ENCODE measurements at places on chromosomes 12 and 14.

DNA sequence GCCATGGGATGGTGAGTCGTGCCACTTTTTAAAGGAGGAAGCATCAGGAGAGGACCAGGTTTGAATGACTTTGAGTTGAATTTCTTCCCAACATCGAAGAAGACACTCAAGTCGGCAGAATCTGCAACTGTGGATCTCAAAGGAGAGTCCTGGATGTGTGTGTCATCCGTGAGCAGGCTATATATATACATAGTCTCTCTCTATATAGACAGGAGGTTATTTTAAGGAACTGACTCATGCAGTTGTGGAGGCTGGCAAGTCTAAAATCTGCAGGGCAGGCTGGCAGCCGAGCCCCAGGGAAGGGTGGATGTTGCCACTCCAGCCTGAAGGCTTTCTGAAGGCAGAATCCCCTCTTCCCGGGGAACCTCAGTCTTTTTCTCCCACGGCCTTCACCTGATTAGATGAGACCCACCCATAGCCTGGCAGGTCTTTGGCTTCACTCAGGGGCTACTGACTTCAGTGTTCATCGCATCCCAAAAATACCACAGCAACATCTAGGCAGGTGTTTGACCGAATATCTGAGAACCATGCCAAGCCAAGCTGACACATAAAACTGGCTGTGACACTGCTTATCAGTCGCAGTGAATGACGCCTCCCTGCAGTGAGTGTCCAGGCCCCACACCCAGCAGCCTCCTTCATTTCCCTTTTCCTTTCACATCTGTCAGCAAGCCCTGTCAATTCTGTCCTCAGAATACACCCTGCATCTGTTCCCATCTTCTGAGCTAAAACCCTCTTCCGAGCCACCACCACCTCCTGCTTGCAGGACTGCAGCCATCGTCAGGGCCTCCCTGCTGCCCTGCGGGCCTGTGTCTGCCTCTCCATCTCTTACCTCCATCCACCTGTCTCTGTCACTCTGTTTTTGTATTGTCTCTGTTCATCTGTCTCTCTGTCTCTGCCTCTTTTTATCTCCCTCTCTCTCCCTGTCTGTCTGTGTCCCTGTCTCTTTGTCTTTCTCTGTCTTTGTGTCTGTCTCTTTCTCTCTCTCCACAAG, 54.0 kb downstream of the ZNF664 start:
- peak; percentile 40 for DNase-seq

- peak; percentile 88 for DNase-seq
Measured at GRCh38 chr12:91180582-91181395, 1.8 kb downstream of the DCN start.

- DNase-seq = no peak
Measured at GRCh38 chr14:68718023-68718990, 74.6 kb downstream of the ZFP36L1 start.

GRCh38 chr12:27464220-27464554, 17.7 kb downstream of the SMCO2 start:
- DNase-seq = no peak

DNA sequence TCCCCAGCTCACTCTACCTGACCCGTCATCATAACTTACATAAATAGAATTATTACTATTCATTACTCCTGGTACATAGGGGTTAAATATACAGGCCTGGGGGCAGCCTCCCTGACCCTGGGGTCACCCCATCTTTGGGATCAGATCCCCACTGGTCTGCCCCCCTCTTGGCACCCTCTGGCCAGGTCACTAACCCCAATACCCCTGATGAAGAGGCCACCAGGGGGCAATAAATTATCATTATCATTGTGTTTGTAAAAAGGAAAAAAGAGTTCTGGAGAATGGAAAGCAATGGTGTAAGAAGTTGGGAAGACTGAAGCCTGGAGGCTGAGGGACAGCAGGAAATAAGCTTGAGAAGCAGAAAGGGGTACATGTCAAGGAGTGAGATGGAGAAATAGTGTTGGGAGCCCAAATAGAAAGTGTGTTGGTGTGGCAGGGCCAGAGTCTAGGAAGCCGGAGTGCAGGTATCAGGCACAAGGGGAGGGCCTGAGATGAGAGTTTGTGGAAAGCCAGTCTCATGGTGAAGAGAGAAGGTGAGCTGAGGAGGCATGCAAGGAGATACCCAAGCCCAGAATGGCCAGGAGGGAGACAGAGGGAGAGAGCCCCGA, 6.1 kb upstream of the AAAS start:
- DNase-seq = no peak

DNA sequence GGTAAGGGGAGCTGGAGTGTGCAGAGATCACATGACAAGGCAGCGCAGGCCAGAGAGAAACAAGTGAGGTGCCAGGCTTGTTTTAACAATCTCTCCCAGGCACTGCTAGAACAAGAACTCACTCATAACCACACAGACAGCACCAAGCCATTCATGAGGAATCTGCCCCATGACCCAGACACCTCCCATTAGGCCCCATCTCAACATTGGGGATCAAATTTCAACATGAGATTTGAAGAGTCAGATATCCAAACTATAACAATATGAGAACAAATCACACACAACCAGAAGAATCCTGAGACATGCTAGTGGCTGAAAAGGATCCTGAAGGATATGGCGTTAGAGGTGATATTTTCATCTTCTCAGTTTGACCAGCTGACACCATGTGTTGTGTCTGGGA, 21.9 kb downstream of the OR6J1 start:
- DNase-seq = peak; percentile 69

DNA sequence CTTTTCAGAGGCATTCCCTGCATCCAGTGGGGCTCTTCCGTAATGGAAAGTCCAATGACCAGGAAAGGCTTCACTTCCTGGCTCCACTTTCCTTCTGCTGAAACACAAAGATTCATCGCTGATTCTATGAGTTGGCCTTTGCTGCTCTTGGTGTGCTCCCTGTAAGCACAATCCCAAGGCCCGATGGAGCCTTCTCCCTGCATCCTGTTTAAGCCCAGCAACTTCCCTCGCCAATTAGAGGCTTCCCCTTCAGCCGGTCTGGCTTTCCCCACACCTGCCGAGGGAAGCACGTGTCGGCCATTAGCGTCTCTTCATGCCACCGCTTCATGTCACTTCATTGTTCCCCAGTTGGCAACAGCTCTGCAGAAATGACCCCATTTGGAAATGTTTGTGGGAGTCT, 693.9 kb downstream of the MED13L start:
- no peak for DNase-seq

DNA sequence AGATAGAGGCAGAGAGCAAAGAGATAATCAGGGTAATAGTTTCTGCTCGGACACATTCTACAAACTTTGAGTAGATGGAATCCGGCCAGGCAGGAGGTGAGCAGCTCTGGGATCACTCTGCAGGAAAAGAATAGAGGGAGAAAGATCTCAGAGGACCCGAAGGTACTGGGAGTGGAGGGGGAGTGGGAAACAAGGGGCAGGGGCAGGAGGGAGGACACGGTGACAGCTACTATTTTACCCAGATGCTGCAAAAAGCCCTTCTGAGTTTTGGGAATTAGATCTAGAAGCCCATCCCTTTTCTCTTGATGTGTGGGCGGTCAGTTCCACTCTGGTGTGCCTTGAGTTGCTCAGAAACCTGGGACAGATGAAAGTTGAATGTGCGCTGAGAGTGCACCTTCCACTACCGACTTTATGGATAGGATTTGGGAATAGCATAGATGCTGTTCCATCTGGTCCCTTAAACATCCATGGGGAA, 556 bp downstream of the GPRC5A start:
- no peak for DNase-seq

GRCh38 chr14:56964895-56965294, 154.6 kb upstream of the OTX2 start:
- no peak for DNase-seq

DNA sequence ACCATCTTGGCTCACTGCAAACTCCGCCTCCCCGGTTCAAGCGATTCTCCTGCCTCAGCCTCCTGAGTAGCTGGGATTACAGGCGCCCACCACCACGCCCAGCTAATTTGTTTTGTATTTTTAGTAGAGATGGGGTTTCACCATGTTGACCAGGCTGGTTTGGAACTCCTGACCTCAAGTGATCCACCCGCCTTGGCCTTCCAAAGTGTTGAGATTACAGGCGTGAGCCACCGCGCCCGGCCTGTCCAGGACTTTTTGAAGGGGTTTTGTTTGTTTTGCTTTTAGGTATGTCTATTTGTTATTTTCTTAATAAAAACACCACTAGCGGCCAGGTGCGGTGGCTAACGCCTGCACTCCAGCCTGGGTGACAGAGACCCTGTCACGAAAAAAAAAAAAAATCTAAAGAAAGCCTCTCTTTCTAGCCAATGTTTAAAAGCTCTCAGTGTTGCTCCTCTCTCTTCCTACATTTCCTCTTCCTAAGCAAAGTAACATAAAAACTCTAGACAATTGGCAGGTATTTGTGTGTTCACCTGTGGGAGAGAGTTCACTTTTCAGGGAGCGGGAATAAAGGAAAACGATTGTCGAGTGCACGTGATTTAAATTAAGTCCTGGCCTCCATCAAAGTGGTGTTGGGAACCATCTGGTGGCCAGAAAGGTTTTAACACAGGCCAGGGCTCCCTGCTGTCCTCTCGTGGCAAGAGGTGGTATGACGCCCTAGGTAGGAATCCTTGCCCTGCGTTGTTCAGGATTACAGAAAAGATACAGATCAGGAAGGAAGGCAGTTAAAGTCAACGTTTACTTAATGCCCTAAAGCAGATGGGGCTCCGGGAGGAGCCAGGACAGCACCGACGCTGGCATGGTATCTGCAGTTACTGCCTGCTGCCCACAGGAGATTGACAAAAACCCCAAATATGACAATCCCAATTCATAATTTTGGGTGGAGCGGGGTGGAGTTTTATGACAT, 36.2 kb upstream of the ATP23 start:
- DNase-seq = peak; percentile 88

GRCh38 chr14:54225457-54226060, 171.2 kb upstream of the CDKN3 start:
- no peak for DNase-seq

DNA sequence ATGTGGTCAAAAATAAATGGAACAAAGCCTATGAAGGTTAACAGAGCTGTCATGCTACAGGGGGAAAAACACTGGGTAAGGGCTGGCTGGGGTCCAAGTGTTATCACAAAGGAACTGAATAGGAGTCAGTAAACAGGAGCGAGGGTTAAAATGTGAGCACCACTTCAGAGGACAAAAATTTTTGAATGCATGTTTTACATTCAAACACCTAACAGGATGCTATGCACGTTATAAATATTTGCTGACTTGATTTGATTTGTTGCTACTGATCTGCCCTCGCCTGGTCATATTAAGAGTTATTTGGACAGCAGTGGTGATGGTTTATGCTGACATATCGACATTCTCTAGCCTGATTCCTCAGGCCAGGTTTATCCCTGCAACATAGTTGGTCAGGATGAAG, 7.4 kb upstream of the KTN1 start:
- DNase-seq = no peak

DNA sequence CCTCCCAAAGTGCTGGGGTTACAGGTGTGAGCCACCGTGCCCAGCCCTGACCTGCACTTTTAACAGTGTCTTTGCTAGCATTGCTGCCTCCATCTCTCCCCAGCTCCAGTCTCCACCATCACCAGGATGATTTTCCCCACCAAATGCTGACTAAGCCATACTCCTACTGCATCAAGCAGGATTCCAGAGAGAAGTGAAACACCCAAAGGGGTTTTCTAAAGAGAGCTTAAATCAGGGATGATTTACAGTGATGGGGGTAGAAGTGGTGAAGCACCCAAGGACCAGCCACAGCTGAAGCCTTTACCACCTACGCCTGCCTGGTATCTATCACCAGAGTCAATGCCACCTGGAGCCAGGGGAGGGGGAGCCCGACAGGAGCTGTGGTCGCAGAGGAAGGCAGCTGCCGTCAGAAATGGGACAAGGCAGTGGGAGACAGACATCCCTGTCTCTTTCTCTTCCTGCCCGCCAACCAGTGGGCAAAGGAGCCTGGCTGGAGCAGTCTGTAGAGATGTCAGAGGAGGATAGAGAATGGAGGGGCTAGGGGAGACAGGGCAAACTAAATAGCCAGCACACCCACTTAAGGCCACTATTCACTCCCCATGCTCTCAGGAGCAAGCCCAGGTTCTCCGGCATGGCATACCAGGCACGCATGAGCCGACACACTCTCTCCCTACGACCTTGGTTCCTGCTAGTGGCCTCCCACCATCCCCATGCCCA, 22.4 kb upstream of the CD9 start:
- DNase-seq = no peak

- peak; percentile 58 for DNase-seq
Measured at GRCh38 chr12:68495336-68496070, 115.2 kb upstream of the RAP1B start.
